Cardiac muscle cell (in vitro differentiated cells and primary cell): ENCODE measurements at places on chromosomes 16 and 17. TPM values are rescaled to one million over a fixed set of nuclear protein-coding genes. Genes with fewer than 3 reads are reported as not detected.

DNA sequence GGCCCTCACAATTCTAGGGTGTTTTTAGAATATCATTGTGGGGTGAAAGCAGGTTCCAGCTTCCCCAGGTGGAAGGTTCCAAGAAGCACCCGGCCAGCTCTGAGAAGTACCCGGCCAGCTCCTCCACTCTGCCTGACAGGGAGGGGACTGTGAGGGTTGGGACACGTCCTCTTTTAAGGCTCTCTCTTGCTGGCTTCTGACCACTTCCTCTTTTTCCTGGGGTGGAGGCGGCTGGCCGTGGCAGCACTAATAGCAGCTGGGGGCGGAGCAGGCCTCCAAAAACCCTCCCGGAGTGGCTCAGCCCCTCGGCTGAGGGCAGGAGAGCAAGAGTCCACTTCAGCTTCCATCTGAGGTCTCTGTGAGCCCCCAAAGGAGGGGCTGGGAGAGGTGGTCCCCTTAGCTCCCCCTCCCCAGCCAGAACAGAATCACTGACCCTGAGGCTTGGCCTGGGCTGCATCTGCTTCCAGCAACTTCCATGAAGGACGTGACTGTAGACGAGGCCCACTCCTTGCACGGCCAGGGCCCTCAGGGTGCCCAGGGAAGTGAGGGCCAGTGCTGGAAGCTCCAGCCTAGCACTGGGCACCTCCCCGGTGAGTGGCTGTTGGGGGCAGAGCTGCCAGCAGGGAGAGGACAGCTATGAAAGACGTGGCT, 26.7 kb upstream of the PLCG2 start:
- H3K27ac ChIP-seq = no peak overlapping the region
- H3K4me3 ChIP-seq = no peak overlapping the region
- H3K27me3 ChIP-seq = no peaks in the 10 kb centered on the region
- H3K4me1 ChIP-seq = no peaks in the 10 kb centered on the region
- DNase-seq = no peak
- H3K36me3 ChIP-seq = no peaks in the 10 kb centered on the region

- no peak overlapping the region for H3K4me3 ChIP-seq
- H3K27me3 ChIP-seq = no peaks in the 10 kb centered on the region
- no peaks in the 10 kb centered on the region for H3K36me3 ChIP-seq
- no peaks in the 10 kb centered on the region for H3K4me1 ChIP-seq
These were observed 2.6 kb downstream of the SPDYE4 start for GRCh38 chr17:8755590-8756255.

GRCh38 chr17:60769327-60769726, 91.7 kb downstream of the BCAS3 start:
- H3K4me1 ChIP-seq = no peaks in the 10 kb centered on the region
- H3K27me3 ChIP-seq = no peaks in the 10 kb centered on the region
- DNase-seq = no peak
- no peaks in the 10 kb centered on the region for H3K36me3 ChIP-seq
- no peak overlapping the region for H3K4me3 ChIP-seq

- no peak for DNase-seq
- no peaks in the 10 kb centered on the region for H3K27me3 ChIP-seq
- H3K27ac ChIP-seq = no peak overlapping the region
These were observed 48.8 kb downstream of the NLRC5 start for GRCh38 chr16:57038166-57038565.

DNA sequence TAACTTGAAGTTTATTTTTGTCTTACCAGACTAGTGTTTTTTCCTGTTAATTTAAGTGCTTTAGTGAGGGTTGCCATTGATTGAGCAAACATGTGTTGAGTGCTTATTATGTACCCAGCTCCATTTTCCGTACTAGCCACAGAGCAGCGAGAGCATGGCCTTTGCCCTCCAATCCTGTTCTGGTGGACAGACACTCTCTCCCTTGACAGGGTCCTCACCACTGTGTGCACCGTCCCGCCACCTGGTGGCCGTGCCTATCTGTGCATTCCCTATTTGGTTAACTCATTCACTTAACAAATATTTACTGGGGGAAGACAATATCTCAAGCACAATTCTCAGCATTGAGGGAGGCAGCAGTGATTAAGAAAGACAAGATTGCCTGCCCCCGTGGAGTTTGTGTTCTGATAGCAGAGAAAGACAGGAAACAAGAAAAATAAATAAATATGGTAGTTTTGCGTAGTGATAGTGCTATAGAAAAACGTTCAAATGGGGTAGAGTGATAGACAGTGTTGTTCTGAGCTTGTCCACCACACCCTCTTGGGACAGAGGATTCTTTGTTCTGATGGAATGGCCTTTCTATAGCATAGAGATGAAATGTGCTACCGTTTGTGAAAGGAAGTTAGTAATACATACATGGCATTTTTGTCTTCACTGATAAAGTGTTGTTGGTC, 13.0 kb downstream of the CDH13 start:
- no peaks in the 10 kb centered on the region for H3K27me3 ChIP-seq
- peak; percentile 77 for DNase-seq
- H3K4me1 ChIP-seq = peaks cover 2% of the 10 kb centered on the region

DNA sequence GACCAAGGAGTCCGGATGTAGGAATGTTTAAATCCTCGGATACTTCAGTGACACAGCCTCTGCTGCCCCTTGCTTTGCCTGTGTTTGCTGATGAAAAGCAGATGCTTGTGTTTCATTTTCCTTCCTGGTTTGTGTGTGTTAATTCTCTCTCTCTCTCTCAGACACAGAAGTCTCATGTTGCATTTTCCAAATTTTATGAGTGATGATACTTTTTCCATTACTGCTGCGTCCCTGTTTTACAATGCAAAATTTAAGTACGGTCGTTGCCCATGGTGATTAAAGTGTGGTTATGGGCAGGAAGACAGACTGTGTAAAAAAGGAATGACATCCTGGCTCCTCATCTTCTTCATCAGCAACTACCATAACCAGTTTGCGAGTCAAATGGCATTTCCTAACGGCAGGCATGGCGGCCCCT, 5.7 kb downstream of the RMI2 start:
- no peak overlapping the region for H3K27ac ChIP-seq
- H3K36me3 ChIP-seq = no peaks in the 10 kb centered on the region
- no peak overlapping the region for H3K4me3 ChIP-seq
- no peaks in the 10 kb centered on the region for H3K4me1 ChIP-seq

GRCh38 chr17:45927247-45927646, 32.9 kb downstream of the MAPT start:
- no peaks in the 10 kb centered on the region for H3K4me1 ChIP-seq
- no peaks in the 10 kb centered on the region for H3K27me3 ChIP-seq

DNA sequence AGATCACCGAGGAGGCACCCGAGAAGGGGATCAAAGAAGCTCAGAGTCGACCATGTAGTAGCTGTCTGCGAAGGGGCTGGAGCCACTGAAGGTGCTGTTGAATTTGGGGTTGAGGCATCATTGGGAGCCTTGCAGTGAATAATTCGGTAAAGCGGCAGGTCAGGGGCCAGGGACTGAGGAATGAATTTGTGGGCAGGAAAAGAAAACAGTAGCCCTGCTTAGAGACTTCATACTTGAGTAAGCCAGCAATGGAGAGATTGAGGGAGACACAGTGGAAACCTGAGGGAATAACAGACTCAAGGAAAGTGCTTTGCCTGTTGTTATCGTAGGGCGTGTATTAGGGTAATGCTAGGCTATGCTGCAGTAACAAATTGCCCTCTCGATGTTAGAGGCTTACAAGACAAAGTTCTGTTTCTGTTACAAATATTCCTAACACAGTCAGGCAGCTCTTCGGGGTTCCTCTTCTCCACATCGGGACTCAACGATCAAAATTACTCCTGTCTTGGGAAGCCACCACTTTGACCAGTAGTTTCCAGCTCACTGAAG, 13.4 kb upstream of the HERPUD1 start:
- no peak overlapping the region for H3K27ac ChIP-seq
- H3K4me3 ChIP-seq = no peak overlapping the region
- H3K27me3 ChIP-seq = no peaks in the 10 kb centered on the region
- peaks cover 11% of the 10 kb centered on the region for H3K4me1 ChIP-seq
- no peak for DNase-seq

GRCh38 chr16:82972331-82972919, 345.7 kb downstream of the CDH13 start:
- H3K4me1 ChIP-seq = no peaks in the 10 kb centered on the region
- H3K4me3 ChIP-seq = no peak overlapping the region
- no peaks in the 10 kb centered on the region for H3K36me3 ChIP-seq
- DNase-seq = no peak
- H3K27me3 ChIP-seq = no peaks in the 10 kb centered on the region
- no peak overlapping the region for H3K27ac ChIP-seq

GRCh38 chr17:5555254-5555653, 29.1 kb downstream of the NLRP1 start:
- no peak overlapping the region for H3K4me3 ChIP-seq
- no peak for DNase-seq
- H3K27ac ChIP-seq = no peak overlapping the region

- H3K4me3 ChIP-seq = no peak overlapping the region
- H3K27me3 ChIP-seq = no peaks in the 10 kb centered on the region
- no peak overlapping the region for H3K27ac ChIP-seq
- peaks cover 4% of the 10 kb centered on the region for H3K4me1 ChIP-seq
- DNase-seq = no peak
- H3K36me3 ChIP-seq = no peaks in the 10 kb centered on the region
These were observed 8.2 kb downstream of the CAPN15 start for GRCh38 chr16:535446-536405.

GRCh38 chr16:28321700-28322411, 29.5 kb downstream of the SBK1 start:
- no peak overlapping the region for H3K27ac ChIP-seq
- H3K27me3 ChIP-seq = no peaks in the 10 kb centered on the region
- DNase-seq = peak; percentile 31
- H3K4me1 ChIP-seq = no peaks in the 10 kb centered on the region
- no peaks in the 10 kb centered on the region for H3K36me3 ChIP-seq

GNGT2 gene
- total RNA-seq = not detected in 2 replicates

ANKFN1 gene
- 0.21 TPM in 1 of 2 replicates, not detected in the other for total RNA-seq

RPL19 gene
- 2,476 and 3,028 TPM in 2 replicates for total RNA-seq

IL17C gene
- not detected in 2 replicates for total RNA-seq

KRT25 gene
- total RNA-seq = not detected in 2 replicates

CCDC43 gene
- total RNA-seq = 31.0 and 33.4 TPM in 2 replicates
